ENCODE measurements at places on chromosomes 5 and 9.

GRCh38 chr5:25858019-25858418 lies 1180.4 kb downstream of the CDH9 start:
- DNase-seq, result peak; percentile 51

DNA sequence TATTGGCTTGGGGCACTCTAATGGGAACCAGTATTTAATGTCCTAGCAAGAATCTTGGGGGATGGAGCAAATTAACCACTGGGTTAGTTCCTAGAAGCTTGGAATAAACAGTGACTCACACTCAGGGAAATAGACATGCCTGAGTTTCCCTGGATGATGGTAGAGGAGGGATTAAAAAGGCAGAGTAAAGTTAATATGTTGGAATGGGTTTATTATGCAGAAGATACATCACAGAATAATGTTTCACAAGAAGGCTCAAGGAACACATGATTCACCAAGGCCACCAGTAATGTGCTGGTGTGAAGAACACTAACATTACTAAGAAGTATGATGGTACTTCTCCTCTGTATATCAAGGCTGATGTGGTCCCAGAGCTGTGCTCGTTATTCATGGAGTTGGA lies 752.9 kb upstream of the SEMA6A start:
- DNase-seq, result no peak

DNA sequence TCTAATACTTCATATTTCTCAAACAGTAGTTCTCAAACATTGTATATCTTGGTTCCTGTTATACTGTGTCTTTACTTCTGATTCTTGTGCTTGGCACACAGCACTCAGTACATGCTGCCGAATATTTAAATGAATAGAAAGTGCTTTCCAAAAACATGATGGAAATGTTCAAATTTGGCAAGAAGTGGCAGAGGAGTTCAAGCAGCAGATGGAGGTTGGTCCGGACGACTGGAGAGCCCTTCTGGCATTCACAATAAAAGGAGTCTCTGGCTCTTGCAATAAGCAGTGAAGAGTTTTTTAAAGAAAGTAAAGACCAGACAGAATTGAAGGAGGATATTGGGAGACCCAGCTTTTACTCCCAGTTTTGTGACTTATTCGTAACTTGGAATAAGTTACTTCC lies 36.3 kb downstream of the TSTD2 start:
- no peak for DNase-seq

- peak; percentile 74 for DNase-seq
Measured at GRCh38 chr9:77014597-77015263, 4.7 kb upstream of the FOXB2 start.

- no peak for DNase-seq
Measured at GRCh38 chr9:127809002-127809539, 6.4 kb downstream of the FPGS start.

- DNase-seq, result no peak
Measured at GRCh38 chr5:154118385-154118784, 72.1 kb upstream of the GALNT10 start.

GRCh38 chr5:174773371-174773770 lies 49.0 kb downstream of the MSX2 start:
- DNase-seq, result no peak

- no peak for DNase-seq
Measured at GRCh38 chr5:132525299-132525724, 18.0 kb downstream of the IL5 start.

GRCh38 chr5:109516390-109516789 lies 106.6 kb upstream of the PJA2 start:
- no peak for DNase-seq

GRCh38 chr9:69155341-69156030 lies 18.6 kb upstream of the TJP2 start:
- no peak for DNase-seq

- no peak for DNase-seq
Measured at GRCh38 chr5:80408484-80409366, 861 bp downstream of the ZFYVE16 start.

DNA sequence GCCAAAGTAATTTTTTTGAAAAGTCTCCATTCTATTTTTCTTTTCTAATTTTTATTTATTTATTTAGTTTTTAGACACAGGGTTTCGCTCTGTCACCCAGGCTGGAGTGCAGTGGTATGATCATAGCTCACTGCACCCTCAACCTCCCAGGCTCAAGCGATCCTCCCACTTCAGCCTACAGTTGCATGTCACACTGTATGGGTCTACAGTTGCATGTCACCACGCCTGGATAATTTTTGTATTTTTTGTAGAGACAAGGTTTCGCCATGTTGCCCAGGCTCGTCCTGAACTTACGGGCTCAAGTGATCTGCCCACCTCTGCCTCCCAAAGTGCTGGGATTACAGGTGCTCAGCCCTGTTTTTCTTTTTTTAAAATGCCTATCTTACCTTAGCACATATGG lies 10.7 kb downstream of the FANCC start:
- no peak for DNase-seq

- DNase-seq, result peak; percentile 95
Measured at GRCh38 chr9:112844771-112845542, 45.7 kb downstream of the SLC46A2 start.
